ENCODE measurements at places on chromosomes 1 and 21.

GRCh38 chr1:40312238-40313205 lies 4.6 kb downstream of the COL9A2 start:
- DNase-seq = no peak

DNA sequence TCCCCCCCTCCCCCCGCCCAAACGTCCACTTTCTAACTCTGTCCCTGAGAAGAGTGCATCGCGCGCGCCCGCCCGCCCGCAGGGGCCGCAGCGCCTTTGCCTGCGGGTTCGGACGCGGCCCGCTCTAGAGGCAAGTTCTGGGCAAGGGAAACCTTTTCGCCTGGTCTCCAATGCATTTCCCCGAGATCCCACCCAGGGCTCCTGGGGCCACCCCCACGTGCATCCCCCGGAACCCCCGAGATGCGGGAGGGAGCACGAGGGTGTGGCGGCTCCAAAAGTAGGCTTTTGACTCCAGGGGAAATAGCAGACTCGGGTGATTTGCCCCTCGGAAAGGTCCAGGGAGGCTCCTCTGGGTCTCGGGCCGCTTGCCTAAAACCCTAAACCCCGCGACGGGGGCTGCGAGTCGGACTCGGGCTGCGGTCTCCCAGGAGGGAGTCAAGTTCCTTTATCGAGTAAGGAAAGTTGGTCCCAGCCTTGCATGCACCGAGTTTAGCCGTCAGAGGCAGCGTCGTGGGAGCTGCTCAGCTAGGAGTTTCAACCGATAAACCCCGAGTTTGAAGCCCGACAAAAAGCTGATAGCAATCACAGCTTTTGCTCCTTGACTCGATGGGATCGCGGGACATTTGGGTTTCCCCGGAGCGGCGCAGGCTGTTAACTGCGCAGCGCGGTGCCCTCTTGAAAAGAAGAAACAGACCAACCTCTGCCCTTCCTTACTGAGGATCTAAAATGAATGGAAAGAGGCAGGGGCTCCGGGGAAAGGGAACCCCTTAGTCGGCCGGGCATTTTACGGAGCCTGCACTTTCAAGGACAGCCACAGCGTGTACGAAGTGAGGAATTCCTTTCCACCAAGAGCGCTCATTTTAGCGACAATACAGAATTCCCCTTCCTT lies 158.1 kb downstream of the RUNX1 start:
- no peak for DNase-seq

DNA sequence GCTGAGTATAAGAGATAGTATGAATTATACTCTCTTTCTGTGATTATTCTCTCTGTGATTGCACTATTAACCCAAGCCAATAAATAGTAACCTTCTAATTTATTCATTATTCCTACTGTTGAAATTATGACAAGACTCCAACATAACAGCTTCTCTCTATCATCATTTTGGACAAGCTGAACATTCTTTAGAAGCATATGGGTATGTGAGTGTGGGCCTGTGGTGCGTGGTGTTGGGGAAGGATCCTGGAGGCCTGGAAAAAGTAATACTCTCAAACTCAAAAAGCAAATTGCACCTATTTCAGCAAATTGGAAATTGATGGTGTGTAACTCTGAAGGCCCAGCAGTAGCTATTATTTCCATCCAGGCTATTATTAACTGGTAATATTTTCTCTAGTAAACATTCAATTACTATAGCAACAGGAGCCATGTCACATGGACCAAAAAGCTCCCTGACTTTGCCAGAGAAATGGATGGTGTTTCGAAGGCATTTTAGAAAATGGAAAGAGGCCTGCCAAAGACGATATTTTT lies 502.8 kb downstream of the LTN1 start:
- no peak for DNase-seq

- peak; percentile 38 for DNase-seq
Measured at GRCh38 chr1:159798893-159799292, 3.3 kb upstream of the FCRL6 start.

DNA sequence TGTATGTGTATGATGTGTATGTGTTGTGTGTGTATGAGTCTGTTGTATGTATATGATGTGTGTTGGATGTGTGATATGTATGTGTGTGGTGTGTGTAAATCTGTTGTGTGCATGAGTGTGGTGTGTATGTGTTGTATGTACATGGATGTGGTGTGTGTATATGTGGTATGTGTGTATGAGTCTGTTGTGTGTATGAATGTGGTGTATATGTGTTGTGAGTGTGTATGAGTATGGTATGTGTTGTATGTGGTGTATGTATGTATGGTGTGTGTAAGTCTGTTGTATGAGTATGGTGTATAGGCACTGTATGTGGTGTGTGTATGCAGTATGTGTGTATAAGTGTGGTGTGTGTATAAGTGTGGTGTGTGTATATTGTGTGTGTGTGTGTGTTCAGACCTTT lies 95.0 kb downstream of the PLXNA2 start:
- DNase-seq = no peak

DNA sequence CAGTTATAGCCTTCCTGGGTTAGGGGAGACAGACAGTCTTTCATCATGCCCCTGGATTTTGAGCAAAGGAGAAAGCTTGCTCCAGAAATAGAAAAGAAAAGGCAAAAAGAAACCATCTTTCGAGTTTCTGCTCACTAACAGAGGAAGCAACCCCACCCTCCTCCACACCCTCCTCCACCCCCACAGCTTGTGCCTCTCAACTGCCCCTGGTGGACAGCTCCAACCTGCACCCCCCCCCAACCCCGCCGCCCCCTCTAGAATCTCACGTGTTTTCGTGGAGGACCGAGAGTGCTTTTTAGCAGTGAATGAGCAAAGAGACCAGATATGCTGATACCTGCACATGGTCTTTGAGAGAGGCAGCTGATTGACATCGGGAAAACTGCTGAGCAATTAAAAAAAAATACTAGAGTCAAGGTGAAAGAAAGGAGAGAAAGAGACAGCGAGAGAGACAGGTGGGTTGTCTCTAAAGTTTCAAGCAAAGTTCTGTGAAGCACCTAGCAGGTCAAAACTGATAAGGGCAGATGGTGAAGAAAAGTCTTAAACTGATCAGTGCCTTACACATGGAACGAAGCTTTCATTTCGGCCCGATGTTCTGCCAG lies 358.3 kb downstream of the KIF26B start:
- no peak for DNase-seq

GRCh38 chr1:227449051-227449450 lies 114.3 kb upstream of the ZNF678 start:
- no peak for DNase-seq

GRCh38 chr1:184061396-184062003 lies 10.0 kb downstream of the TSEN15 start:
- no peak for DNase-seq

DNA sequence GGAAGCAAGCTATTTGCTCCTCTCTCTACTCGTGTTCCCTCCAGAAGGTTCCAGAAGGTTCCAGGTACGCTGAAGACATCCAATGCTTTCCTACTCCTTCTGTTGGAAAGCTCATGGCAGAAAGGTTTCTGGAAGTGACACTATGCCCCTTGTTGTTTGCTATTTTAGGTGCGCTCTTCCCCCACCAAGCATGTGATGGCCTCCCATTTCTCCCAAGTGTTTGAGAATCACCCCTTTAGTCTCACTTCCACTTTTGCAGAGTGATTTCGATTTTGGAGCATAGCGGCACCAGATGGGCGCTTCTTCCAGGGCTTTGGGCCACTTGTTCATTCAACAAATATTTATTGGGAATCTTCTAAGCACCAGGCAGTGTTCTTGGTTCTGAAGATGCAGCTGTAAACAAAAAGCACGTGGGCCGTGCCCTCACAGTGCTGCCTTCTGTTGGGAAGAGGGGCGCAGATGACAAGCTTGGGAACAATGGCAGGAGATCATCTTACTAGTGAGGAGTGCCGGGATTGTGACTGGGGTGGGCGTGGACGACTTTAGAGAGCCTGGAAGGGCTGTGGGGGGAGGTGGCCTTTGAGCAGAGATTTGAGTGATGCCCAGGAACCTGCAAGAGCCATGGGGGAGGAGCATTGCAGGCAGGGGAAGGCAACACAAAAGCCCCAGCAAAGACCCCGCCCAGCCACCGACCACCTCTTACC lies 43.0 kb upstream of the TARDBP start:
- DNase-seq = no peak

- DNase-seq = no peak
Measured at GRCh38 chr1:190615818-190616217, 138.2 kb upstream of the BRINP3 start.

DNA sequence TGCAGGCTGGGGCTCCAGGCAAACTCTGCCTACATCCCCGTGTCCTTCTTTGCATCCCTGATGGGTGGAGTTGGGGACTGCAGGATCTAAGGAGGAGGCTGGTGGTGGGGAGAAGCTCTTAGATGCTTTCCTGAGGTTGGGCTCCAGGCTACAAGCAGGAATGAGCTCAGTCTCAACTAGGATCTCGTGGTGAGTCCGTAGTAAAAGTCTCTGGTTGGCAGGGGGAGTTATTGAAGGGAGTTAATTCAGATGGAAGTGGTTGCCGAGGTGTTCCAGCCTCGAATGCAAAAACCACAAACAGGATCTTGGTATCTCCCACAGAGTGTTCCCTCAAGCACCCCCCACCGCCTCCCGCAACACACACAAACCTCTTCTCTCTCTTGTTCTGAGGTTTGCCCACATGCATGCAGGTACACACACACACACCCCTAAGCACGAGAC lies 35.0 kb downstream of the TMCC2 start:
- DNase-seq = no peak

DNA sequence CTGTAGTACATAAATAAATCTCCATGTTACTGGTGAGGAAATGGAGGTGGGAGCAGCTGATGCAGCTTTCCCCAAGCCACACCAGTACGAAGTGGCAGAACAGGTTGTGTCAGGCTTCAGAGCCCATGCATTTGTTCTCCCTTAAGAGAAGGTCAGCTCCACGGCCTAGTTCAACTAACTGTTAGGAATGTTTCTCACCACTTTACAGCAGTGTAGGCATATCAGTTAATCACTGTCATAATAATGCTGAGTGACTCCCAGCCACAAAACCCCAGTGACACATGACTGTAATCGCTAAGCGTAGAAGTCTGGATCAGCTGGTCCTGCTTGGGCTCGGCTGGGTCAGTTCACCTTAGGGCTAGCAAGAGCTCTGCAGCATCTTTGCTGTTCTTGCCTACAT lies 90.4 kb downstream of the VPS26C start:
- no peak for DNase-seq

DNA sequence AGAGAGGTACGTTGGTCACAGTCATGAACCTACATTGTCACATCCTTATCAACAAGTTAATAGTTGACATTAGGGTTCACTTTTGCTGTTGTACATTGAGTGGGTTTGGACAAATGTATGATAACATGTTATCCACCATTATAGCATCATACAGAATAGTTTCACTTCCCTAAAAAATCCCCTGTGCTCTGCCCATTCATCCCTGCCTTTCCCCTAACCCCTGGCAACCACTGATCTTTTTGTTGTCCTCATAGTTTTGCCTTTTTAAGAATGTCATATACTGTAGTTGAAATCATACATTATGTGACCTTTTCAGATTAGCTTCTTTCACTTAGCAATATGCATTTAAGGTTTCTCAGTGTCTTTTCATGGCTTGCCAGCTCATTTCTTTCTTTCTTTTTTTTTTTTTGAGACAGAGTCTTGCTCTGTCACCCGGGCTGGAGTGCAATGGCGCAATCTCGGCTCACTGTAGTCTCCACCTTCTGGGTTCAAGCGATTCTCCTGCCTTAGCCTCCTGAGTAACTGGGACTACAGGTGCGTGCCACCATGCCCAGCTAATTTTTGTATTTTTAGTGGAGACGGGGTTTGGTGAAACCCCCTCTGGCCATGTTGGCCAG lies 50.6 kb downstream of the UCK2 start:
- DNase-seq = no peak

- no peak for DNase-seq
Measured at GRCh38 chr1:226647719-226648118, 91.4 kb downstream of the ITPKB start.

- DNase-seq = no peak
Measured at GRCh38 chr1:242086093-242086492, 87.2 kb upstream of the MAP1LC3C start.

DNA sequence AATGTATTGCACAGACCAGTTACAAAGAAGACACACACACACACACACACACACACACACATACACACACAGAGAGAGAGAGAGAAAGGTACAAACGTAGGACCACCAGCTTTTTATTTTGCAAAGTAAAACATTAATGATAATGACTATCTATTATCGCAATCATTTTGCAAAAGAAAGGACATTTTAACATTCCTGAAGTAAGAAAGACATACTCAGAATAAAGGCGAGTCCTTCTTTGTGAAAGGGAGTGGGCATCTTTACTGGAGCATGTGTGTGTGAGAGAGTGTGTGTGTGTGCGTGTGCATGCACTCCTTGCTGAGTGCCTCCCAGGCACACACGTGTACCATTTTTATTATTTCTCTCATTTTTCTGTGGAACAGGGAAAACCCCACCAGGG lies 28.4 kb downstream of the PPFIA4 start:
- no peak for DNase-seq

DNA sequence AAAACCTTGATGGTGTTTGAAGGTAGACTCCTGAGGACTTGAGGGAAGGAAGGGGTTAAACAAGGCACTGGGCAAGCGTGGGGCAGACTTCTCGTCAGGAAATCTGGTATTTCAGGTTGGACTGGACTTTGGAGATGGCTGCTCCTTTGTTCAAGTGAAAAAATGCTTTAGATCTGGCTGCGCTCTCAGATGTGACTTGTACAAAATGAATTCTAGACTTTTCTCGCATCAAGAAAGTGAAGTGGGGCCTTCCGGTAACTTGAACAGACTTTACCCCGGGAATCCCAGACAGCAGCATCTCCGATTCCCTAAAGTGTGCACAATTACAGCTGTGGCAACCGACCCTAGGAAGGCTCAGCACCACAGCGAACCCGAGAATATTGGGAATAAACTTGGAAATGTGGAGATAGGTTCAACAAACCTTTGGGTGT lies 44.3 kb upstream of the ERRFI1 start:
- DNase-seq = no peak

DNA sequence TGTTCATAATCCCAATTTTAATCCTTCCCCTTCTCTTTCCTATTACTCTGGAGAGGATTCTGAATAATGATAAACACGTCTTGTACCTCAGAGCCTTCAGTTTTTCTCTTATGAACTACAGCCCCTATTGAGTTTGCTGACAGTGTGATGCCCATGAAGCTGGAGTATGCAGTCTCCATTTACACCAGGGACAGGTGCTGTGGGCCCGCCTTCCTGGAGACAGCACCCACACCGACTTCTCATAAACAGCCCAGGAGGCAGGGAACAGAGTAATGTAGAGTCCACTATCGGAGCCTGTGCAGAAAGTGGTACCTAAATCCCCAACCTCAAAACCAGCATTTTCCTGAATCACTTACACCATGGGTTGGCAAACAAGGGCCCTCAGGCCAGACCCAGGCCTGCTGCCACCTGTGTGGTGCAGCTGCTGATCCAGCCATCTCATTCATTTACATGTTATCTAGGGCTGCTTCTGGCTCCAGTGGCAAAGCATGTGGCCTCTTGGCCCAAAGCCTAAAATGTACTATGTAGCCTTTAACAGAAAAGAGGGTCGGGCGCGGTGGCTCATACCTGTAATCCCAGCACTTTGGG lies 95.1 kb upstream of the KRTAP19-8 start:
- DNase-seq = no peak

- DNase-seq = no peak
Measured at GRCh38 chr1:3652548-3653285, 401 bp downstream of the TP73 start.

- no peak for DNase-seq
Measured at GRCh38 chr1:223534677-223535076, 130.8 kb downstream of the CAPN8 start.

GRCh38 chr1:64478594-64479470 lies 8.9 kb downstream of the CACHD1 start:
- no peak for DNase-seq
